MG63 (cell line): ENCODE measurements at places on chromosomes 3 and 15.

GRCh38 chr3:147414390-147415138, 5.4 kb downstream of the ZIC1 start:
- no peak for DNase-seq

DNA sequence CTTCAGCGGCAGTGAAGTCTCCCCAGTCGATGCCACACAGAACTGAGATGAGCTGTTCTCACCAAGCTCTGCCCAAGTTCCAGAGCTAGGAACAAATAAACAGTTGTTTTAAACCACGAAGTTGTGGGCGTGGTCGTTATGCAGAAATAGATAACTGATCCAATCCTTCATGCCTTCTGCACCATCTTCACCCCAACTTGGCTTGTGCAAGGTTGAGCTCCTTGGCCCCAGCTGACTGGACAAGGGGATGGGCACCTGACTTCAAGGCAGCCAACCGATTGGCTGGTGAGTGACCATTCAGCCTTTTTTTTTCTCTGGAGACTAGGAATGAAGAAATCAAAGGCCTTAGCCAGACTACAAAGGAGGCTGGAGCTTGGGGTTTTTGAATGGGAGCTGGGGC, 23.9 kb downstream of the LINGO1 start:
- peak; percentile 38 for DNase-seq

DNA sequence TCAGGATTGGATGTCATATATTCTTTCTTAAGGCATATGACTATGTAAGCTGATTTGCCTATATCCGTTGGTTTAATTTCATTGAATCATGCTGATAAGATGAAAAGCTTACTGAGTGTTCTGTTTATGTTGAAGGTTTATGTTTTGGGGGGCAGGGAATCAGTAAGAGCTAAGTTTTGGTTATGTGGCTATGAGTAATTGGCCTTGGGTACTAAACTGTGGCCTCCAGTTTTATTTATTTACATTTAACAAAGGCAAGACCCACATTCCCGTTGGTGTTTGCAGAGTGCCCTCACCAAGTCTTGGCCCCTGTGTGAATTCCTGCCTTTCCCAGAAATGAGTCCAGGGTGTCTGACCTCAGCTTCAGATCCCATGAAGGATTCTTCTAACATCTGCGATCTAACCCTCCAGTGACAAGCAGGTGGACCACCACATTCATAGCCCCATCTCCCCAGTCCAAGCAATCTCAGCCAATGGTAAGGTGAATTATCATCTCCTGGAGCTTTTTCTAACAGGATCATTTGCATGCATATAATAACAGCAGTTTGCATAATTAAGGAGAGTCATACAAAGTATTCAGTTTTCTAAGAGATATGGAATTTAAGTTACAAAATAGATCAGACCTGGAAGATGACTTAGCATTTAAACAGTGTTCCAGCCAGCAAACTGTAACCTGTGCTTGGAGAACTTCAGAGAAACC, 27.4 kb downstream of the GLDN start:
- peak; percentile 83 for DNase-seq

GRCh38 chr3:88767746-88768145, 339.7 kb upstream of the EPHA3 start:
- no peak for DNase-seq

DNA sequence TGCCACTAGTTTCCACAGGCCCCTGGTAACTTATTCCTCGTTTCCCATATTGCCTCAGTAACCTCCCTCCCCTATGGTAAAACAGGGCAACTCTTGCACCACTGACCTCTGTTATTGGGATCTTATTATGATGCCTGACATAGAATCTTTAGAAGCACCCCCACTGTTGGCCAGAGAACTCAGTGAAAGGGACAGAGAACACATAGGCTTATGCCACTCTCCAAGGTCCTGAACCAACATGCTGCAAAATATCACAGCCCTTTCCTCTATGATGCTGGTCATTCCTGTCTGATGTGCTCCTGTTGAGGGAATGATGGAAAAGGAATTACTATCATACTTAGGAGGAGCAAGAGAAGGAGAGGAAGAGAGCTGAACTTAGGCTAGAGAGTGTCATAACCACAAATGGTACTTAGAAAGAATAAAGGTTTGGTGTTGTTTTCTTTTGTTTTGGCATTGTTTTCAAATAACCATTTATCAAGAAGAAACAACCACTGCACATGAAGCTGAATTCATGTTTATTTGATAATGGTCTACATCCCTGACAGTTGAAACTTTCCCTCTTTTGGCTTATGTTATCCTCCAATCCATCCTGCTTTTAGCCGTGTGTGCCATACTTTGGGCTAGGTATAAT, 330.2 kb downstream of the EPHB1 start:
- DNase-seq, result no peak

DNA sequence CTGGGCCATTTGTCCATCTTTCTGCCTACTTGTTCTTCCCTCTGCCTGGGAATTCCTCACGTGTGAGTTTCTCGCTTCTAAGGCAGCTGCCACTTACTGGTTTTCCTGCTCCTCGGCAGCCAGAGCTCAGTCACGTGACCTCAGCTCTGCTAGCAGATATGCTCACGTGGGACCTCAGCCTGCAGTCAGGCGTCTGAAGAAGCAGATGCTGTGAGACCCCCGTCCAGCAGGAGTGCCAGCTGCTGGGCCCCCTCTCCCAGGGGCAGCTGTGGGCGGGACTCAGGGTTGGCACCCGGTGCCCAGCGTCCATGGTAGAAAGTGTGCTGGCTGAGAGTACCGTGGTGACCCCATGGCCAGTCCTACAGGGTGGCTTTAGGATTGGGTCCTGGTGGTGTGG, 161.3 kb upstream of the TLE3 start:
- DNase-seq, result no peak

- no peak for DNase-seq
Observed at GRCh38 chr3:149796026-149796425, 3.7 kb upstream of the ANKUB1 start.

DNA sequence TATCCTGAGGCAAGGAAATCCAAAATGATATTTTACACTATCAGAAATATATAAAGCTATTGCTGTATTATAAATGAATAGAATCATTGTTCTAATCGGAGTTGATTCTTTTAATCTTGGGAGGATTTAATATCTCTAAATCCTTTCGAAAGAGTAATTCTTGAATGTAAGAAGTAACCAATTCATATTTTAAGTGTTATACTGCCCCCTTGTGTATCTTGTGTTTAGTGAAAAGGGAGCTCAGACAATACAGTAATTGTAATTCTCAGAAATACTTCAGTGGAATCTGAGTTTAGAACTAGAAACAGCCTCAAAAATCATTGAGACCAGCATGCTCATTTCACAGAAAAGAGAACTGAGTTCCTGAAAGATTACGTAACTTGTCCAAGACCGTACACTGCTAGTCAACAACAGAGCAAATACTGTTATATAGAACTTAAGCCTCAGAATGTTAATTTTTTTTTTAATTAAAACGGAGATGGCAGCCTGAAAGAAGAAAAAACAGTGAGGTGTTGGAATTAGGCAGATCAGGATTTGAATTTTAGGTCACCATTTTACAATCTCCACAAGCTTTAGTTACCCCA, 42.9 kb downstream of the PLCH1 start:
- DNase-seq, result no peak

DNA sequence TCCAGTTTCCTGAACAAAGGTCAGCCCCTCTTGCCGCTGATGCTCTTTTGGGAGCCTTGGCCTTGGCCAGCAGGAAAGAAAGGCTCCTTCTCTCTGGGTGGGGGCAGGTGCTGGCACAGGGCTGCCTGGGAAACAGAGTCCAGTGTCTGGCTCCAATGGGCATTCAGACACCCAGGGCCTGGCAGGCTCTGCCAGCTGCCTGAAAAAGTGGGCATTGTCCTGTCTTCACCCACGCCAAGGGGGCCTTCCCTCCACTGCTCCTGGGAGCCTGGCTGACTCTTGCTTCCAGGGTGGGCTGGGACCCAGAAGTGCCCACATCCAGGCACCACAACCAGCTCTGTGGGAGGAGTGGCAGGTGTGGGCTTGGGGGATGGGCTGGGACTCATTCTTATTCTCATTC, 62.7 kb downstream of the RHCG start:
- DNase-seq, result no peak

DNA sequence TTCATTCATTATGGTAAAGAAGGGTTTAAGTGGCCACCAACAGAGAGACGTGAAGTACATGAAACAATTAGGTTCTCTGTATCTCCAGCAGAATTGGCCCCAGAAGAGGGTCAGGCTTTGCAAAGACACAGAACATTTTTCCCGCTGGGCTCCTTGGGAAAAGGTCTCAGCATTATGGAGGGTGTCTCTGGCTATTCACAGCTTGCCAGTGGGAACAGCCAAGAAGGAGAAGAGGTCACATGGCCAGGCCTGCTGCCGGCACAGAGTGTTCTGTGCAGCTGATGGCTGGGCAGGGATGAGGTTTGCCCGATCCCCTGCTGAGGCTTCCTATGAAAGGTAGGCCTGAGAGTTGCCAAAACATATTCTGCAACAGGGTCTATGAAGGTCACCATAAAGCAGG, 77.8 kb upstream of the LPP start:
- no peak for DNase-seq

DNA sequence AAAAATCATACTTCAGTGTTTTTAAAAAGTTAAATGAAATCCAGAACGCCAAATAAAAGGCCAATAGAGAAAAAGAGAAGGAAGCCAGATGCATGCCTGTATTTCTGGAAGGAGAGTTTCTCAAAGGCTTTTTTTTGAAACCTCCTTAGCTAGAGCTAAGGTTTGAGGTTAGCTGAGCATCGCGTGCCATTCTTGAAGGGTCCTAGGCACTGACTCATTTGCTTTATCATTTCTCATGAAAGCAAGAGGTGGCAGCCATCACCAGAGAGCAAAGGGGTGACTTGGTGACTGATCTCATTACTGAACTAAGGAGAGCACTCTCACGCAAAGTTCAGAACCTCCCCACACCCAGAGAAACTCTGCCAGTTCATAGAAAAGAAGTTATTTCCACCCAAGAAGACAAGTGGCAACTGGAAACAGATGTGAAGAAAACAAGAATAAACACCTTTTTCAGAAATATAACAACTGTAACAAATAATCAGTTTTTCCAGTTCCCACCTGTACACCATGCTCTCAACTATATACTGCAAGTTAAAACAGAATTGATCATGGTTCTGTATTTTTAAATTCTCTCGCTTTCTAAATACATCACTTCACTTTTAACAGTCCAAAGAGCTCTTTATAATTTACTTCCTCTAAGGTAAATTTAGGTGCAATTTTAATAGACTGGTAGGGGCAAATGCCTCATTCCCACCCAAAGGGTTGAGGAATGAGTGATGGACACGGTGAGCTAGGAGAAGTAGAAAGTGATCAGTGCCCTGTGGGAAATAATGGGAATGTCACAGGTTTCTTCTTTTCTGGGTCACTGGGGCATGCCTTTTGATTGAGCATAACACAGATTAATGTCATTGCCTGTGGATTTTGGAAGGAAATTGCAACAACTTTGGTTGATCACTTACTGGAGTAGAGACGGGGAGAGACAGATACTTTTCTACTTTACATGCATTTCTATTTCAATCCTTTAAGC, 24.7 kb downstream of the GPR15 start:
- peak; percentile 32 for DNase-seq

DNA sequence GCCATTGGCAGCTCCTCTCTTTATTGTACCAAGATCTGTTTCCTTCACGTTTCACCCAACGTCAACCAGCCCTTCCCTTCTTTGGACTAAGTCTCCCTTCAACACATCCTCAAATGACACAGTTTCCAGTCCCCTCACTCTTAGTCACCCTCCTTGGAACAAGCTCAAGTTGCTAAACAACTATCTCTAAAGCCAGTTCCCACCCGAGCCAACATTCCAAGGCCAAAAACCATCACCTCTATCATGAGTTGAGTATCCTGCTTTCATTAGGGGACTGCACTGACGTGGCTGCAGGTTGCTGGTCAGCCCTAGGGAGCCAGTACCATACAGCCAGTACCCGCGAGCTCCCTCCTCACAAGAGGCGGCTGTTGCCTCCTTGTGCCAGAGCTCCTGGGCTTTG, 73.8 kb downstream of the LIPC start:
- peak; percentile 70 for DNase-seq

- no peak for DNase-seq
Observed at GRCh38 chr3:50502584-50503423, 630 bp downstream of the CACNA2D2 start.

- DNase-seq, result no peak
Observed at GRCh38 chr3:13377021-13377420, 43.1 kb downstream of the NUP210 start.

DNA sequence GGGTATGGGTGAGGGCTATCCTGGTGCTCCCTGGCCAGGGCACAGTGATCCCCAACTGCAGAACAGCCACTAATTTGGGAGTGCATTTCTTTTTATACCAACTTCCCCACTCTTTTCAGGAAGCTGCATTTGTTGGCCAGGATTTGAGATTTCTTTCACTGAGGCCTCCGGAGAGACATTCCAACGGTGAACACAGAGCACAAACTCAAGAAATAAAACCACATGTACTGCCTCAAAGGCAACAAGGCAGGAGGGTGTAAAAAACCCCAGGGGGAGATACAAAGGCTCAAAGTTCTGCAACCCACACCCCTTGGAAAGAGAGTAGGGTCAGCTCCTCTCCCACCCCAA, 65.3 kb downstream of the CPN2 start:
- DNase-seq, result no peak

DNA sequence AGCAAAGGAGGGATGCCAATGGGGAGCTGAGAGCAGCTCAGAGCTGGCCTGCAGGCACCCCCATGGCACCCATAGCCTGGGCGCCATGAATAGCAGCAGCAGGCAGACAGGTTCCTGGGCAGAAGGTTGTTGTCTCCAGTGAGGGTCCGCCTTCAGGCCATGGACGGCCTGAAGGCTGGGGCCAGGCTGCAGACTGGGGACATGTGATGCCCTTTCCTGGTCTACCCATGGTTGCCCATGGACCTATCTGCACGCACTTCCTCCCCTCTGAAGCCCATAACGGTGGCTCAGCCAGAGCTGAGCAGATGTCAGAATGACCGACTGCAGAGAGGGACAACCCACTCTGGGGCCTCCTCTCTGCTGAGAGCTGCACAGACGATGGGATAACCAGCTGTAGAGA, 256.8 kb downstream of the PLOD2 start:
- no peak for DNase-seq

DNA sequence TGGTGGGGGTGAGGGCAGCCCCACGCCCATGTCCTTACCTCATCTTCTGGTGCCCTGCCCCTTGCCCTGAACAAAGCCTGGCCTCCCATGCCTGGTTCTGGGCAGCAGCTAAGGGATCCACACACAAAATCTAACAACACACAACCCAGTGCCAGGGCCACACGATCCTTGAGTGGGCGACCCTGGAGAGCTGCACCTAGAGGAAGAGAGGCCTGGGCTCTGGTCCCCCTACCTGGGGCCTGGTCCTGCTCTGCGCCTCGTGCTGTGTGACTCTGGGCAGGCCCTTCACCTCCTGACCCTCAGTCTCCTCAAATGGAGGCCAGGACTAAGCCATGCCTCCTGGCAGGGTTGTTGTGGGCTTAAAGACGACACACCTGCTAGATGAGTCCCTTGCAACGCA, 20.0 kb upstream of the C3orf22 start:
- DNase-seq, result no peak

- no peak for DNase-seq
Observed at GRCh38 chr3:38958026-38958720, 93.6 kb downstream of the SCN11A start.

- no peak for DNase-seq
Observed at GRCh38 chr15:100095541-100096247, 246.1 kb downstream of the ADAMTS17 start.

- DNase-seq, result no peak
Observed at GRCh38 chr3:143237077-143237627, 117.6 kb downstream of the CHST2 start.
